Mesothelial cell of epicardium (in vitro differentiated cells): ENCODE measurements at places on chromosomes 4 and X. TPM values are rescaled to one million over a fixed set of nuclear protein-coding genes. Genes with fewer than 3 reads are reported as not detected.

Gene RHOXF2
- total RNA-seq, result not detected in 3 replicates

Gene SLC10A4
- total RNA-seq, result 9.9 to 11.2 TPM (median 10.1 TPM) in 3 replicates

Gene DTHD1
- total RNA-seq, result not detected in 3 replicates

Gene PTCHD1
- 5.7 to 7.2 TPM (median 7.0 TPM) in 3 replicates for total RNA-seq

DNA sequence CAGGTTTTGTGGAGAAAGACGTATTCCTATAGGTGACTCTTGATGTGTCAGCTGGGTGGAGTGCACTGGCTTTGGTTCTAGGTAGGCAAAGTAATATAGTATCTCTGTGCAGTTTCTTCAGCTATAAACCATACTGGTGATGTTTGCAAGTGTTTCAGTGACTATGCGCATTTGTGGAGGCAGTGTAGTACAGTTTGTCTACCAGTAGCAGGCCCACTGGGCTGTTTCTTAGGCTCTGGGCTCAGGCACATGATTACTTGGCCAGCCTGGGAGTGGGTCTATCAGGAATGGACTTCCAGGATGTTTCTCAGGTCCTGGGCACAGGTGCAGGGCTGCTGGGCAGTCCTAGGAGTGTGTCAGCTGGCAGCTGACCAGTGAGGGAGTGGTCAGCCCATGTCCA lies 51.9 kb upstream of the INTU start:
- no peaks in the 10 kb centered on the region for H3K36me3 ChIP-seq
- peaks cover 6% of the 10 kb centered on the region for H3K4me1 ChIP-seq
- no peak overlapping the region for H3K4me3 ChIP-seq
- no peak overlapping the region for H3K27ac ChIP-seq
- H3K27me3 ChIP-seq, result peaks cover 3% of the 10 kb centered on the region

Gene UGT2B10
- total RNA-seq, result not detected in 3 replicates

Gene ASB9
- total RNA-seq, result 1.3 to 2.1 TPM (median 1.3 TPM) in 3 replicates

DNA sequence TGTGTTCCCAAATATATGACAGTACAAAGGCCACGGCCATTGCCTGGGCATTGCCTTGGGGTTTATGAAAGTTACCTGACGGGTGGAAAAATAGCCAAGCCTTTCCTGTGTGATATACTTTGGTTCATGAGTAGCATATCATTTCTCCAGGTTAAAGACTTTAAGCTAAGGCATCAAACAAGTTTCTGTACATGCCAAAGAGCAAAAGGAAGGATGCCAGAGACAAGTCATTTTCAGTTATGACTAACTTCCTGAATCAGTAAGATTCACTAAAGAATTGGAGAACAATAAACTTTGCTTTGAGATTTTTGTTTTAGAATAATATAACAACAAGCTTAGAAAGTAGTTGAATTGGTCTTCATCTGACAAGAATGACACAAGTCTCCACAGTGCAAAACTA lies 9.7 kb upstream of the GUF1 start:
- DNase-seq, result no peak
- H3K27me3 ChIP-seq, result peaks cover 40% of the 10 kb centered on the region
- no peaks in the 10 kb centered on the region for H3K36me3 ChIP-seq
- H3K4me1 ChIP-seq, result no peaks in the 10 kb centered on the region
- H3K4me3 ChIP-seq, result no peak overlapping the region

DNA sequence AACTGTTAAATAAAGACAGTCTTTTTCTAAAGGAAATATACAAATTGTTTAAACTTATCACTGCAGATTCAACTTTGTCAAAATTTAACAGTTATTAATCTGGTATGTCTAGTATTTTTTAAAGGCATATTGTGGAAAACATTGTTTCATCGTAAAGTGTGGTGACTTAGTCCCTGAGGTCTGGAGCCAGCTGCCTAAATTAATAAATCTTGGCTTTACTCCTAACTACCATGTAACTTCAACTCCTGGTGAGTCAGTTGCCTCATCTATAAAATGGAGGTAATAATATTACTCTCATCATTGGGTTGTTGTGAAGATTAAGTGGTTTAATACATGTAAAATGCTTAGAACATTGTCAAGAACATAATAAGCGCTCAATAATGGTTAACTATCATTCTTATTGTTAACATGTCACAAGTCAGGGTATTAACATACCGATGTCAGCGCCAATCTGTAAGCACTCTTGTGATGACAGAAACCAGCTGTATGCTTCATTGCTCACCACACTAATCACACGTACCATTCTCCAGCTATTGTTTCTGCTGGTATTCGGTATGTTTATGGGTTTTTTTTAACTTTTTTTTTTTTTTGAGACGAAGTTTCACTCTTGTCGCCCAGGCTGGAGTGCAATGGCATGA lies 14.1 kb upstream of the SMIM43 start:
- H3K4me1 ChIP-seq, result no peaks in the 10 kb centered on the region
- no peak for DNase-seq
- H3K27me3 ChIP-seq, result peaks cover 60% of the 10 kb centered on the region
- H3K36me3 ChIP-seq, result no peaks in the 10 kb centered on the region

- no peaks in the 10 kb centered on the region for H3K27me3 ChIP-seq
- H3K4me1 ChIP-seq, result no peaks in the 10 kb centered on the region
- no peak overlapping the region for H3K27ac ChIP-seq
- no peak overlapping the region for H3K4me3 ChIP-seq
- no peak for DNase-seq
- peaks cover 47% of the 10 kb centered on the region for H3K36me3 ChIP-seq
These were observed 55.8 kb upstream of the CD99 start for GRCh38 chrX:2635342-2635741.
